ENCODE measurements at places on chromosomes 16 and 17. TPM values are rescaled to one million over a fixed set of nuclear protein-coding genes. Genes with fewer than 3 reads are reported as not detected.

GRCh38 chr17:39753514-39754160 lies 15.9 kb downstream of the GRB7 start:
- DNase-seq = peak; percentile 55

GRCh38 chr16:48225456-48225855 lies 18.6 kb upstream of the LONP2 start:
- no peak for DNase-seq

DNA sequence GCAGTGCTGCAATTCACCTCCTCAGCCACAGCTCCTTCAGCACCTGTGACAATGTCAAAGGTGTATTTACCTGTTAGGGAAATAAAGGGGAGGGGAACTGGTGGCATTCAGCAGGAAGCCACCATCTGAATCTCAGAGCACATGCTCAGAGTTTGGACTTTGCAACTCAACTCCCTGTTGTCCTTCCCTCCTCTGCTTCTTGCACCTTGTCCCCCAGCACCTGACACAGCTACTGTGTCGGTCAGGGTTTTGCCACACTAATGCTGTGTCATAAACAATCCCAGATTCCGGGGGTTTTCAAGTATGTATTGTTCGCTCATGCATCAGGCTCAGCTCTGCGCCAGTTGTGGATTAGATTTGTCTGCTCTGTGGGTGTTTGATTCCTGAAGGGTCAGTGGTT lies 43.7 kb downstream of the HSBP1 start:
- no peak for DNase-seq

BOLA2 gene
- 5.3 TPM for total RNA-seq

DNA sequence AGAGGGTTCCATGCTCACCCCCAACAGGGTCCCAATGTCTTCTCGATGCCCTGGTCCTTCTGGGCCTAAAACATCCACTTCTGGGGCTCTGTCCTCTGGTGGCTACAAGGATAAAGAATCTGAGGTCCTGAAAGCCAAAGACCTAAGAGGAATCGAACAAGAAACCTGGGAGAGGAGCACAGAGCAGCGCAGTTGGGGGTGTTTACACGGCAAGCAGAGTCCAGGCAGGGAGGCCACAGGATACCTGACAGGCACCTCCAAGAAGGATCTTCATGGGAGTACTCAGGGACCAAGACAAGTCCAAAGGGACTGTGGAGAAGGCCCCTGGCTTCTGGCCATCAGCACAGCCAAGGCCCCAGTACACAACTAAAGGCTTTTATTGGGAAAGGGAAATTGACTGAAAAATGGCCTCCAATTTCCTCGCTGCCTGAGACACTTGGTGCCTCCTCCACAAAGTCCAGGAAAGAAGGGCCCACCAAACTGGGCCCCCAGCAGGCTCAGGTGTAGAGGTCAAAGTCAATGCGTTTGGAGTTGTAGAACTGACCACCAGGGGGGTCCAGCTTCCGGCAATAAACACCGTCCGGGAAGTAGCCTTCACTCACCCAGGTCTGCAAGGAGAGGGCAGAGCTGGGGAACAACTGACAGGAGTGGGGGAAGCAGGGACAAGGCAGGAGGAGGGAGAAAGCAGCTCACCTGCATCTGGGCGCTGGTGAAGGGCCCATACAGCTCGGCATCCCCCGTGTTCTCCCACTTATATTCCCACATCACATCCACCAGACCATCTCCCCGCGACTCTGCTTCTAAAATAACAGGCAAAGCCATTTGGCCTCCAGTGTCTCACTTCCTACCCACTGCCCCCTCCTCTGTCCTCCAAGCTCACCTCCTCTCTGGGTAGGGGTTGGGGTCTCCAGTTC lies 2.4 kb downstream of the CD2BP2 start:
- no peak for DNase-seq
